ENCODE measurements at places on chromosomes 5 and 9.

DNA sequence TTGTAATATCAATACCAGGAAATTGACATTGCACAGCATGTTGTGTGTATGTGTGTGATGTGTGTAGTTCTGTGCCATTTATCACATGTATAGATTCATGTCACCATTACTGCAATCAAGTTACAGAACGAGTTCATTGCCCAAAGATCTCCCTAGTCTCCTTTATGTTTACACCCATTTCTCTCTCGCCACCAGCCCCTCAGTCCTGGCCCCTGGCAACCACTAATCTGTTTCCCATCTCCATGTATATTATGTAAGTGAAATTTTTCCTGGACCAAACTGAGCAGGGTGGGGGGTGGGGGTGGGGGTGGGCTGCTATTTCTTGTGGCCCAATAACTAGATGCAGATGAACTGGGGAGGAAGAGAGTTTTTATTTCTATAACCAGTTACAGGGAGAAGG lies 11.5 kb upstream of the S1PR3 start:
- no peak for DNase-seq

- DNase-seq, result no peak
Observed at GRCh38 chr5:28014779-28015178, 976.4 kb upstream of the CDH9 start.

DNA sequence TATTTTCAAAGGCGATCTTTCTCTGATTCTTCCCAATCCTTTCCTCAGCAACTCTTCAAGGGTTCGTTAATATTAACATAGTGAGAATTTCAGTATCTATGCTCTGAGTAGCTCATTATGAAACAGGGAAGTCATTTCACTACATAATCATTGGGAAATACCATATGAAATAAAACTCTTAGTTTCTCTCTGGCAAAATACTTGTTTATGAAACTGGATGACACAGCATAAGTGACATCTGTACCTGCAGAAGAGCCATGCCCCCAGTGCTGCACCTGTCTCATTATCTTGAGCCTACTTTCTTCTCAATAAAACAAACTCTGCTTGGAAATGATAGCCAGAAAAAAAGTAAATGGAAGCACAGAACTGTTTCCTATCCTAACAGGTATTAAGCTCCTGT lies 33.8 kb upstream of the OTULIN start:
- DNase-seq, result no peak

GRCh38 chr9:37468620-37469019 lies 3.4 kb upstream of the ZBTB5 start:
- no peak for DNase-seq

GRCh38 chr9:126515001-126515872 lies 98.5 kb upstream of the LMX1B start:
- DNase-seq, result no peak

DNA sequence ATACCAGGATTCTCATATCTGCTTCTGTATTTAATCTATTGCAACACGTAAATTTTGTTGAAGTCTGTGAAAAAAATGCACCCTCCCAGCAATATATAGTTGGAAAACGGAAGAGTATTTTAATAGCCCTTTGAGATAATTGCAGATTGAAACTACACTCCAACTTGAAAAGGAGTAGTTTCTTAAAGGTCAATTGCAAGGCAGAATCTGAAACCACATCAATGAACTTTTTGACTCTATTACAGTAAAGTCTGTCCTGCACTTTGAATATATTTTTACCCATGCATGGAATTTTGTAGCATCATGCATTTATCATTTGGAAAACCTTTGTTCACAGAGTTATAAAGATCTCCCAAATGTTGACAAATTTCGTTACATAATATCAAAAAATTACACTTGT lies 311.6 kb upstream of the NREP start:
- no peak for DNase-seq

- DNase-seq, result no peak
Observed at GRCh38 chr5:84306601-84307000, 78.1 kb downstream of the EDIL3 start.

- DNase-seq, result no peak
Observed at GRCh38 chr9:90988318-90988717, 186.7 kb downstream of the SYK start.

DNA sequence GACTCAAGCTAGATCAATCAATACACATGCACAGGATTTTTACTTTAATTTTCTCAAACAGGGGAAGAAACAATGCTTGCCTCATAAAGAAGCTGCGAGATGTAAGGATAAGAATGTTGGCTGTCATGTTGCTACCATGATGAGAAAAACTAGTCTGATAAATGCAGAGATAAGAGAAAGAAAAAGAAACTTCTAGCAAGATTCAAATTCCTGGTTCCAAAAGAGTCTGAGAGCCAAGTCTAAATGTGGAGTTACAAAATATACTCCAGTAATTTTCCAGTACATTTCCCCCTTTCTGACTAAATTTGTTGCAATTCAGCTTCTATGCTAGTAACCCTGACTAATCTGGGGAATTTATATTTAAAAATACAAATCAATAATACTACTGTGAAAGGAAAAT lies 10.4 kb upstream of the ANXA1 start:
- DNase-seq, result no peak

GRCh38 chr5:8418049-8418426 lies 549.1 kb downstream of the MTRR start:
- no peak for DNase-seq

GRCh38 chr9:95742821-95743220 lies 132.7 kb upstream of the ERCC6L2 start:
- no peak for DNase-seq

DNA sequence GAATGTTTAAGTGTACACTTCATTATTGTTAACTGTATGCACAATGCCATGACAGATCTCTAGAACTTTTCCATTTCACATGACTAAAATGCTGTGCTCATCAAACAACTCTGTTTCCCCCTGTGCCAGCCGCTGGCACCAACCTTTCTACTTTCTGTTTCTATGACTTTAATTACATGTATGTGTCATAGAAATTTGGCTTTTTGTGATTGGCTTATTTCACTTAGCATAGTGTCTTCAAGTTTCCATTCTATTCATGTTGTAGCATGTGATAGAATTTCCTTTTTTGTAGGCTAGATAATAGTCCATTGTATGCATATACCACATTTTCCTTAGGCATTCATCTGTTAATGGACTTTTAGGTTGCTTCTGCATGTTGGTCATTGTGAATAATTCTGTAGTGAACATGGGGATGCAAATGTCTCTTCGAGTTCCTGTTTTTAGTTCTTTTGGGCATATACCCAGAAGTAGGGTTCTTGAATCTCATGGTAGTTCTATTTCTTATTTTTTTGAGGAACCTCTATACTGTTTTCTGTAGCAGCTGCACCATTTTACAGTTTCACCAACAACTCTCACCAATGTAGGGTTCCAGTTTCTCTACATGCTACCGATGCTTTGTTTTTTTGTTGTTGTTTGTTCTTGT lies 184.4 kb upstream of the DMRT1 start:
- no peak for DNase-seq

DNA sequence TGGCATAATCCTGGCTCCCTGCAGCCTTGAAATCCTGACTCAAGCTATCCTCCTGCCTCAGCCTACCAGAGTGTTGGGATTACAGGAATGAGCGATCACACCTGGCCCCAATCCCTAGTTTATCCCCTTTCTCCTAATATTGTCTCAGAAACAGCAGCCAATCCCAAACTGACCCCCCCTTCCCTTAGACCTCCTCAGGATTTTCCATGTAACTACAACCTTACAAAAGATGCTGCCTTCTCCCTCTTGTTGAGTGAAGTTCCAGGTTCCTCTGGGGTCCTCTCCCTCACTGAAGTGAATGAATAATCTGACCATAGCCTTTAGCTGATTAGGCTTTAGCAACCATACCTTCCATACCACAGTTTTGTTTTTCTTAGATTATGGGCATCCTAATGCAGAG lies 25.9 kb upstream of the MSANTD3 start:
- DNase-seq, result no peak

DNA sequence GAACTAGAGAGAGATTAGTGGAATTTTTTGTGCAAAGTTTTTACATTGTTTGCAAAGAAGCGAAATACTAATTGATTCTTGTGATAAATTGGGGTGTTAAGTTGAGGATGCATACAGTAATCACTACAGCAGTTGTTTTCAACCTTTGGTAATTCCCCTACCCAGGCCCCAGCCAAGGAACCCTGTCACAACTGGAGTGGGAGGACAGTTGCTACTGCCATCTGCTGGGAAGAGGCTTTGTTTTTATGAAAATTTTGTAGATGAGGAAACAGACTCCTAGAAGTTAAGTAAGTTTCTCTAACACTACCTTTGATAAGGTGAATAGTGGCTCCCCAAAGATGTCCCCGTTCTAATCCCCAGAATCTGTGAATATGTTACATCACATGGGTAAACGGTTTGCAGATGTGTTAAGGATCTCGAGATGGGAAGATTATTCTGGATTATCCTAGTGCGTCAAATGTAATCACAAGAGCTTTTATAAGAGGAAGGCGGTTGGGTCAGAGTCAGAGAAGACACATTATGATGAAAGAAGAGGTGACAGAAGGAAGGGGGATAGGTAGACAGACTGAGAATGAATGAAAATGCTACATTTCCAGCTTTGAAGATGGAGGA lies 34.0 kb upstream of the PPP1R2B start:
- no peak for DNase-seq

- no peak for DNase-seq
Observed at GRCh38 chr5:161009194-161009593, 157.2 kb upstream of the ATP10B start.

DNA sequence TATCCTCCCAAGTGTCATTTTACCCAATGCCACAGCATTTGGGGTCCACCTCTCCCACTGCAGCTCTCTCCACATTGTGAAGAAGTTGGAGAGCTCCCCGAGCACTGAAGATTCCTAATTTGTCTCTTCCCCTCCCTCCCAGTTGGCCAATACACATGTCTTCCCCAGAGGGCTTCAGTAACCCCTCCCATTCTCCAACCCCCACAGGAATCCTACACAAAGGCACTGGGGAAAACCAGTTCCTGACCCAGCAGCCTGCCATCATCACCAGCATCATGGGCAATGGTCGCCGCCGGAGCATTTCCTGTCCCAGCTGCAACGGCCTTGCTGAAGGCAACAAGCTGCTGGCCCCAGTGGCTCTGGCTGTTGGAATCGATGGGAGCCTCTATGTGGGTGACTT lies 87.3 kb upstream of the WWC1 start:
- no peak for DNase-seq

GRCh38 chr5:22611327-22611726 lies 241.8 kb downstream of the CDH12 start:
- DNase-seq, result no peak

DNA sequence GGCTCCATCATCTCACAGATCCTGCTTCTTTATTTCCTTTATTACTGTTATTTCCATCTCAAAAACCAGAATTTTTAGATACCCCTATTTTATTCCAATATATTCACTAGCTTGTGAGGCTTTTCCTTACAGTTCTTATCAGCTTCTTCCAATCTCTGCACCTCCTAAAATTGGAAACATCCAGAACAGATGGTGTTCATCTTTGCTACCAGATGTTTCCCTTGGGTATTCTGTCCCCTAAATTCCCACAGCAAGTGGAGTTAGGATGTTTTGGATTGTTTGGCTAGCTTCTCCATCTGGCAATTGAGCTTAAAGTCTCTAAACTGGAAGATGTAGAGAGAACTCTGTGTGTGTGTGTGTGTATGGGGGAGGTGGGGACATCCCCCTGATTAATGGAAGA lies 580.4 kb downstream of the DTWD2 start:
- DNase-seq, result no peak

DNA sequence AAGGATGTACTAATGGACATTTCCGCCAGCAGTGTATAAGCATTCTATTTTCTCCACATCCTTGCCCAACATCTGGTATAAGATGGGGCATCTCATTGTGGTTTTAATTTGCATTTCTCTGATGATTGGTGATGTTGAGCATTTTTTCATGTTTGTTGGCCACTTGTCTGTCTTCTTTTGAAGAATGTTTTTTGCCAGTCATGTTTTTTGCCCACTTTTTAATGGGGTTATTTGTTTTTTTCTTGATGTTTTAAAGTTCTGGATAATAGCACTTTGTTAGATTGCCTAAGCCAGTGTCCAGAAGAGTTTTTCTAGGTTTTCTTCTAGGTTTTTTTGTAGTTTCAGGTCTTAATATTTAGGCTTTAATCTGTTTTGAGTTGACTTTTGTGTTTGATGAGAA lies 31.7 kb downstream of the RAD23B start:
- no peak for DNase-seq

DNA sequence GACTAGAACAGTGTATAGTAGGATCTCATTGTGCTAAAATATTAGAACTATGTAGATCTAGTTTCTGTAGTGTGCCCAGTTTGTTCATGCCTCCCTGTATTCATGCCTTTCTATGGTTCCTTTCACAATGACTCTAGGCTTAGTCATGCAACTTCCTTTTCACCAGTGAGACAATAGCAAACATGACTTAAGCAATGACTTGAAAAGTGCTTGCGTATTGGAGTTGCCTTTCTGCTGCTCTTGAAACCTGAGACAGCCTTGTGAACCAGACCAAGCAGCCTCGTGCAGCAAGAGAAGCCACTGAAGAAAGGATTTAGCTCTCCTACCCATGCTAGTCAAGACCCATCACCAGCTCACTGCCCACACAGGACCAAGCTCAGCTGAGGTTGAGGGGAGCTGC lies 294.5 kb upstream of the TAS2R1 start:
- peak; percentile 81 for DNase-seq

DNA sequence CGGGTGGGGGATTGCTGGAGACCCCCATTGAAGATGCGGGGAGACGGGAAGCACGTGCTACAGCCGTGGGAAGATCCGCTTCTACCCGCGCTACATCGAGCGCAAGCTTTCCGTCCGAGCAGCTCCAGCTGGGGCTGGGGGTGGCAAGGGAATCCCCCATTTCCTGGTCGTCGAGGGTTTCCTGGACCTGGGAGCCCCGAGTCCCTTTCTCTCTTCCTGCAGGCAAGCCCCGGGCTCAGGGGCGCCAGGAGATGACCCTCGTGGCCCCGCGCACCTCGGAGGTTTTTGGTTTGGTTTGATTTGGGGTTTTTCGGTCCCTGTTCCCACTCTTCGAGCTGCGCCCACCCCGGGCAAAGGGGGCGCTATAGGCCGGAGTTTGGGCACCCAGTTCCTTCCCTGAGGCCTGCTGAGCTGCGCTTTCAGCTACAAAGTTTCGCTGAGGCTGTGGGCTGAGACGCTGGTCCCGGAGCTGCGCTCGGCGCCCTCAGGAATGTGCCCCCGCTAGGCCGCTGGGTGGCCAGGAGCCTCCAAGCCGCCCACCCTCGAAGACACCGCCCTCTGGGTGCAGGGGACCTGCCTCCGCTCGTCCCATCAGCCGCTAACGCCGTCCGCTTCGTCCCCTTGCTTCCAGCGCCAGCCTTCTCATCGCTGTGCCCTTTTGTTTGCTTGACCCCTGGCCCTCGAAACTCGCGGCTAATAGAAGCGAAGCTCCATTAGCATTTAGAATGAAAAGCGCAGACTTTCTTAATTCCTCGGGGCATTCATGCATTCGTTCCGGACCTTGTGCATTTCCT lies 2.9 kb downstream of the NR4A3 start:
- no peak for DNase-seq

GRCh38 chr5:69000216-69000919 lies 93.4 kb upstream of the SLC30A5 start:
- DNase-seq, result no peak

DNA sequence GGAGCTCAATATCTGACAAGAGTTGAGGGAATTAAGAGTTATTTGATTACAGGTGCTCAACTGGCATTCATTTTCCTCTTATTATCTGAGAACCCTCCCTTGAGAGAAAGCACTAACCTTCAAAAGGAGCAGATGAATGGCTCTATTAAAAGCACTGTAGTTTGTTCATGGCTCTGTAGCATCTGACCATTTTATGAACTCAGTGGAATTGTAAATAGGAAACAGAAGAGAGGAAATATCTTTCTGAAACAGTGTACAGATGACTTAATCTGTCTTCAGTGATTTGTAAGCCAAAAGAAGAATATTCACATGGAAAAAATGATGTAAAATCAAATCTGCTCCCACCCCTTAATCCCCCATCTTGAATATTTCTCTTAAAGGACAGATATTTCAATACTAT lies 810.4 kb upstream of the GRAMD2B start:
- DNase-seq, result no peak

All from HS-27A (cell line).